ENCODE measurements at places on chromosomes 3 and 15.

- DNase-seq: no peak
These were observed 137.5 kb upstream of the SLC2A2 start for GRCh38 chr3:171164067-171164465.

DNA sequence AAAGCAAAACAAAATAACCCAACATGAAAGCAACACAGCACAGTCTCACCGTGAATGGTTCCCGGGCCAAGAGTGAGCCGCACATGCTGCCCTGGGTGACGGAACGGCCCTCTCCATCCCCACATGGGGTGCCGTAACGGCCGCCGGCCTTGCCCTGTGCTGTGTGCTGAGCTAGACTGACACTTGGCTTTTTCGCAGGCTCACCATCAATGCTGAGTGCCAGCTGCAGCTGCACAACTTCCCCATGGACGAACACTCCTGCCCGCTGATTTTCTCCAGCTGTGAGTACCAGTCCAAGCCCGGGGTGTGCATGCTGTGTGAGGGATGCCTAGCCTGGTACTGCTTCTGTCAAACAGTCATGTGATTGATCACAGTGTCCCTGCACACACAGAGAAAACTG, 357.6 kb downstream of the GABRG3 start:
- no peak for DNase-seq

GRCh38 chr3:140276703-140277102, 341.7 kb downstream of the CLSTN2 start:
- DNase-seq: no peak

DNA sequence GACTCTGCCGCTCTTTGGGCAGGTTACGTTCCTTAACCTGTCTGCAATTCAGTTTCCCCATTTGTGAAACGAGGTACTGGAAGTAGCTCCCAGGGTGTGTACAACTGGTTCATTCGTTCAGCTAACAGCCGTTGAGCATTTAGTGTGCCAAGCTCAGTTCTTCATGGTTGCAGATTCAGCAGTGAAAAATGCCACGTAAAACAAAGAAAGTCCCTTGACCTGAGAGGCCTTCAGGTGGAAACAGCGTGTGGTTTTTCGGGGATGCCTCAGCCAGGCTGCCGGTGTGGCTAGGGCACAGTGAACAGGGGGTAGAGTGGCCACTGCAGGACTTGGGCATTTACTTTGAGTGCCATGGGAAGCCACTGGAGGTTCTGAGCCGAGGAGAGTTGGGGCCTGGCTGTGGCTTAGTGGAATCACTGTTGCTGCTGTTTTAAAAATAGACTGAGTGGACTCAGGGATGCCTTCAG, 4.7 kb downstream of the SYNM start:
- DNase-seq: no peak

- DNase-seq: no peak
These were observed 87.7 kb downstream of the MEGF11 start for GRCh38 chr15:66165856-66166255.

DNA sequence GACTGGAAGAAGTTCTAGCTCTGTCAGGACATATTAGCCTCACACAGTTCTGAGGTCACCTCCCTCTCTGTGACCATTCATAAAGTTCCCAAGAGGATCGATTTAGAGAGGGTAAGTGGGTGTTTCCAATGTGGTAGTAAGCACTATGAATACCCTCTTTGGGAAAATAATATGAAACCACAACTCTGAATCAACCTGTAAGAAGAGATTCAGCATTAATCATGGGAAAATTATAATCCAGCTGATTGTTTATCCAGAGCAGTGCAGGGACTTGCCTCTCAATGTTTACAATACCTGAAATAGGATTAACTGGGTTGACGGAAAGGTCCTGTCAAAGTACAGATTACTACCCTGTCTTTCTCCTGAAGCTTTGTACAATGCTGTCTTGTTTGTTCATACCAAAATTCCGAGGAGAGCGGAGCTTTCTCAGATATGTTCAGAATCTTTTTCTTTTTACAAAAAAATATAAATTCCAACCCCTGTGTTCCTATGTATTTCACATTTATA, 302.9 kb upstream of the DPPA4 start:
- no peak for DNase-seq

GRCh38 chr3:27423463-27423862, 54.3 kb upstream of the NEK10 start:
- DNase-seq: no peak

- no peak for DNase-seq
These were observed at the start of gene NLGN1 for GRCh38 chr3:173397161-173398110. Gene NLGN1 (plus strand): TSS chr3:173397744.

DNA sequence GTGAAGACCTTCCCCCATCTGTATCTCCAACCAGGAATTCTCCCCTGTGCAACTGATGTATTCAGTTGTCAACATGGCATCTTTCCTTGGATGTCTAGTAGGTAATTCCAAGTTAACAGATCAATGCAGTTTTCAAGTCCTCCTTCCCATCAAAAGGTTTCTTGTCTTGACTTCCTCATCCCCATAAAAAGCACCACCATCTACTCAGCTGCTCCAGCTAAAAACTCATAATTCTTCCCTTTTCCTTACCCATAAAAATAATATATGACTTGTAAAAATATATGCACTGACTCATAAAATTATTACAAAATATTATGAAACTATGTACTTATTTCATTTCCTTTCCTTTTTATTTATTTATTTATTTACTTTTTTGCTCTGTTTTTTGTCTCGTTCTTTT, 5.0 kb upstream of the CAND2 start:
- DNase-seq: no peak

DNA sequence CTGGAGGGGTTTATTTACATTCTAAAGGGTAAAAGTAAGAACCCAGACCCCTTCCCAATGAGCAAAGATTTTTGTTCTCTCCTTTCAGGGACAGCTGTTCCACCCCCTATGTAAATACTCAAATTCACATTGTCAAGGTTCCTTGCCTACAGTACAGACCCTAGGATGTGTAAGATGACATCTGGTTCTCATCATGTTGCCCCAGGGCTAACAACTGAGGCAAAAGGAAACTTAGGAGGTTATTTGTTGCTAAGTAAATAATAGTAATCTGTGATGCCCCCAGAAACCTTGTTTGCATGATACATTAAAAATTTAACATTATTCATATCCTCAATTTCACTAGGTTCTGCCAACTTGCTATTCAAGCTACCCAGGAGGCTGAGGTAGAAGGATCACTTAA, 135.0 kb upstream of the CCNL1 start:
- no peak for DNase-seq

- no peak for DNase-seq
These were observed 33.9 kb downstream of the RARB start for GRCh38 chr3:25461946-25462345.

All from activated T-cell treated with anti-CD3 and anti-CD28 coated beads for 1 hour (primary cell).